ENCODE measurements at places on chromosomes 3 and 15.

- DNase-seq = no peak
These were observed 2.9 kb downstream of the USP50 start for GRCh38 chr15:50543556-50543955.

DNA sequence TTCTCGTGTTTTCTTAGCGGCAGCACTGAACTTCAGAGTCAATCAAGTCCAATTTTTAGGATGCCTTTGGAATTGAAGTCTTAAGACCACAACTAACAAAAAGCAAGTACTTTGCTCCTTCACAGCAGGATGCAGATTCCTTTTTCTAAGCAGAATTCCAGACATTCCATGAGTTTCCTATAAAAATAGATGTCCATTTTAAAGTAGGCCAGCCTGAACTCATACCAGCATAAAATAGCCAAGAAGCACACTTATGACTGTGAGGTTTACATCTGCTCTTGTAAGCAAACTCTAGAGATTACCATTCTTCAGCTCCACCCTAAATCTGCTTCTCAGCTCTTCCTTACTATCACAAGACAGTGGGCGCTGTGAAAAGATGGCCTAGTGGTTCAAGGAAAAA is 85.8 kb downstream of the THBS1 start:
- no peak for DNase-seq

DNA sequence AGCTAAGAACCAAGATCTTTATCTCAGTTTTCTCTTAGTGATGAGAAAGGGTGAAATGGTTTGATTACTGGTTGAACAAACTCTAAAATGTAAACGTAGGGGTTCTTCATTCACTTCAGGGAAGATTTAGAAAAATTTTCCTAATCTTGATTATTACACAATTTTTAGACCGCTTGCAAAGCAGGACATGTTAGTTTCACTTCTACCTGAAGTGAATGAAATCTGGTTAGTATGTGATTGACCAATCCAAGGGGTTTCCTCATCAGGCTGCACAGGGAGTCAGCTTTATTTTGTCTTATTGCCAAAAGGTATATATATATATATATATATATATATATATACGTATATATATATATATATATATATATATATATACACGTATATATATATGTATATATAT is 740.4 kb downstream of the TUSC7 start:
- no peak for DNase-seq

GRCh38 chr15:43134157-43134635 is 810 bp downstream of the TMEM62 start:
- DNase-seq = peak; percentile 47

DNA sequence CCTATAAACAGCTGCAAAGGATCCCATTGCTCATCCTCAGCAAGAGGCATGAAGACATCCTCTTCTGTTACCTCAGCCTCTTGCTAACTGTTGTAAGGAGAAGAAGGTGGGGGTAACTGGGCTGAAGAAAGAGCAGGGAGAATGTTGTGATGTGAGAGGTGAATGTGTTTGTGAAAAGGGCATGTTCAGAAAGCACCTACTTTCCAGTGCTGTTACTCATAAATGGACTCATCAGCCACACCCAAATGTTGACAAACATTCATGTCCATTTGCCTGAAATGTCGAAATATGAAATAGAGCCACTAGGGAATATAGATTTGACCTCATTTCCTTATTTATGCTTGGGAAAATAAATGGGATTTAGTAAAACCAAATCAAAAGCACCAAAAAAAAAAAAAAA is 12.6 kb downstream of the SLC24A1 start:
- no peak for DNase-seq

DNA sequence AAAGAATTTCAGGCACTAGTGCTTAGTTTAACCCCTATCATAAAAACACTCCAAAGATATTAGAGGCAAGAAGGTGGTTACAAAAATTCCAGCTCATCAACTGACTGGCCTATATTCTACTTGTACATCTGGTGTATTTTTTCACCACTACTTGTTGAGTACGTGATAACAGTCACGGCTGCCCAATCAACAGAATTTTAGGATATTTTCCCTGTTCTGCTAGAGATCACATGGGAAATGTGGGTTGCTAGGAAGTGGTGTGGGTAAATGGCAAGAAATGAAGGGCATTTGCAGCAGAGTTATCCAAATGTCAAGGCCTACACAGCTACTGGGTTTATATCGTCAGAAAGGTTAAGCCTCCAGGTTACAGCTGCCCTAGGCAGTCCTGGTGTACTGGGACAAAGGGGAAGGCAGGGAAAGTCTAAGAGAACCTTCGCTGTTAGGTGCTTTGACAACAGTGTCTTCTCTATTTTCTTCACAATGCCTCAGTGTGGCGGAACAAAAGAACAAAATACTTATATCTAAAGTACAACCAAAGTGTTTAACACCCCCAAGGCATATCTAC is 81.9 kb downstream of the FMN1 start:
- DNase-seq = no peak

- DNase-seq = no peak
These were observed 332.9 kb upstream of the TGFBR2 start for GRCh38 chr3:30273304-30274072.

GRCh38 chr15:64905119-64905831 is 6.4 kb upstream of the ANKDD1A start:
- peak; percentile 75 for DNase-seq

DNA sequence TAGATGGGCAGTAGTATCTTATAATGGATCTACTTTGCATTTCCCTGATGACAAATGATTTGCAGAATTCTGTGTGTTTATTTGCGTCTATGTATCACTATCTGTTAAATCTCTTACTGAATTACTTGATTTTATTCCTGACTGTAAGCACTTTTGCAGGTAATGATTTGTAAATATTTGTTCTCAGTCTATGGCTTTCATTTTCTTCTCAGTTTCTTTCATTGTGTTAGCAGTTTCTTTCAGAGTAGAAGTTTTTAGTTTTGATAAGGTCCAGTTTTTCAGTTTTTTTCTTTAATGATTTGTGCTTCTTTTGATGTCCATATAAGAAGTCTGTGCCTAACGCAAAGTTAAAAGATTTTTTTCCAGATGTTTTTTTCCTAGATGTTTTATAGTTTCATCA is 12.9 kb downstream of the SLC25A36 start:
- no peak for DNase-seq

GRCh38 chr15:55820043-55820442 is 77.1 kb upstream of the PRTG start:
- DNase-seq = no peak

- peak; percentile 63 for DNase-seq
These were observed 39.4 kb upstream of the LMOD3 start for GRCh38 chr3:69161587-69162307.

DNA sequence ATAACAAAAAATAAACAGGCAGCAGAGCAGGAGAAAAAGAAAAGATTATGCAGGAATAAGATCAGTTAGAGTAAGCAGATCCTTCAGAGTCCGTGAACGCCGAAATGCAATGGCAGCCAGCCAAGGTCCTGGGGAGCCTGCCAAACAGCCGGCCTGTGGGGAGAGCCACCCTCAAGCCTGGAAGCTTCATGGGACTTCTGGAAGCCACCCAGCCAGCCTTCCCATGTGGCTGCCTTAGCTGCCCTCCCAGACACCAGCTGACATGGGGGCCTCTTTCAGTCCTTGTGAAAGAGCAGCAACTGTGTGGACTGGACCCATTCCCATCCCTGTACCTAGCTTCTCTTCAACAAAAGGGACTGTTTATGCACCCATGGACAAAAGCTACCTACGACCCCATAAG is 64.9 kb upstream of the RAD18 start:
- DNase-seq = no peak

GRCh38 chr3:133674290-133674919 is 12.7 kb upstream of the TOPBP1 start:
- DNase-seq = peak; percentile 46

GRCh38 chr3:112132975-112133448 is at the start of gene GCSAM:
TSS of gene GCSAM (minus strand) at chr3:112133248. CDS start at chr3:112133120, 128 bp downstream.
- peak; percentile 88 for DNase-seq

- no peak for DNase-seq
These were observed 129.8 kb downstream of the DLG1 start for GRCh38 chr3:197168606-197169005.

- no peak for DNase-seq
These were observed 105.8 kb upstream of the RASGRP1 start for GRCh38 chr15:38670128-38671005.

GRCh38 chr3:52471371-52472238 is 16.2 kb downstream of the NISCH start:
- DNase-seq = peak; percentile 37

DNA sequence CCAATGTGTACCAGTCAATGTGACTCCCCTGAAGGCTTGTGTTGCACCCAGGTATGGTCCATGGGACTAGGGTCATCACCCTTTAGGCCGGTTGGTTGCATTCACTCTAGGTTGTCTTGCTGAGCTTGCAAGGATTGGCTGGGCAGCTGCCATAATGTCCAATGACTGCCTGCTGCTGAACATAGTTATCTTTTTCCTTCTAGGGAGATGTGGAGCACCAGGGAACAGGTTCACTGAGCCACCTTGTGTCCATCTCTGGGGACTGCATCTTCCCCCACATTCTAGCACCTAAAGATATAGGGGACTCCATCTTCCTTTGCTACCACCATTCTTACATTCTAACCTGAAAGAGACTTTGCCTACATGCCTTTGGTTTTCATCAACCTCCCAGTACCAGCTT is 580.4 kb upstream of the TBL1XR1 start:
- DNase-seq = peak; percentile 72

DNA sequence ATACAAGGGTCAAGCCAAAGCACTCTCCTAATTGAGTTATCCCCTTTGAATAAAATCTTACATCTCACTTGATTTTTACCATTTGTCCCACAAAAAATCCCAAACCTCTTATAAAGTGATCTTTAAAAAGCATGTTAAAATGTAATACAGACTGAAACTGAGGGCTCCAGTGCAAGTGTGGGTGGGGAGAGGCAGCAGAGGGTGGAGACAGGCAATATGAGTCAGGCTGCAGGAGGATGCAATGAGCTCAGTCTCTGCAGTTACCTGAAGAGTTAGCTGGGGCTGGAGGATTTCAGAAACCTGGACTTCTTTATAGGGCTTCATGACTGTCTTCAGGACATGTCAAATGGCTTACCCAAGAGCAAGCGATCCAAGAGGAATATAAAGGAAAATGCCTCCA is 14.2 kb upstream of the COLQ start:
- DNase-seq = no peak

DNA sequence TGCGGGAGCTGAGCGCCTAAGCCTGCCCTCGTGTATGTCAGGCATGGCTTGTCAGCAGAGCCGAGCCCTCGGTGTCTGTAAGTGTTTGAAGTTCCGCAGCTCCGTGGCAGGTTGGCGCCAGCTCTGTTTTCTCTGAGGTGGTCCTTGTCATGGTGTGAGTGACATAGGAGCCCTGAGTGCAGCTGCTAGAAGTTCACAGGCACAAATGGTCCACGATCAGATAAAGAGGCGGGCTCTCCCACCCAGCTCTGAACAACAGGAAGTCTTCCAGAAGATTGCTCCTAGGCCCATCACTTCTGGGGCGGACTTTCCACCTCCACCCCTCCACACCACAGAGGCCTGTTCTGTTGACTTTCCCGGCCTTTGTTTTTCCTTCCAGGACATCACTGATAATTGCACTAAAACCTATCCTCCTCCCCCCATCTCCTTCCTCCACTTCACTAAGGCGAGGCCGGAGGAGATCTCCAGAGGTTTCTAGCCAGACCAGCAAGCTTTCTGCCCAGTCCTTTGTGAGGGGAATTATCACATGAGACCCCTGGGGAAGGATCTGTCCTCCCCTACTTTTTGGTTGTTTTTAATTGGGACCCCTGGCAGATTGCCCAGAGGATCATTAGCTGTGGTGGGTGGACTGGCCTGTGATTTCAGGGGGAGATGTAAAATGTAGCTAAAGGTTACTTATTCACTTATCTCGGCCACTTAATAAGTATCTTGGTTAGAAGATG is 19.9 kb downstream of the ITPR1 start:
- DNase-seq = no peak

DNA sequence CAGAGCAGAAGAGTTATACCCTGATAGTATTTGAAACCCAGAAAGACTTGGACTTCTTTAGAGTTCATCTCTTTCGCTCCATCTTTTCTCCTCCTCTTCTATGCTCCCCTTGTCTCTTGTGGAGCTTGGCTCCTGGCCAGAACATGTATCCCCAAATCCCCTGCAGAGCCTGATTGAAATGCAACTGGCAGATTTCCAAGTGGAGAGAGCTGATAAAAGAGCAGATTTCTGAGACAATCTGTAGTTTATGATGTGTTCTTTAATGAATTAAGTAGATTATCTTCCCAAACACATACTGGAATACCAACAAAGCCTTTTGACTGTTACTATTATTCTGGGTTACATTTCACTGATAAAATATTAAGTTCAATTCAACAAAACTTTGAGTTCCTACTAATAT is 33.4 kb downstream of the UNC13C start:
- no peak for DNase-seq

GRCh38 chr3:20080956-20081554 is 40.8 kb downstream of the KAT2B start:
- DNase-seq = no peak

GRCh38 chr15:33654860-33655259 is 313.4 kb upstream of the CHRM5 start:
- DNase-seq = no peak

DNA sequence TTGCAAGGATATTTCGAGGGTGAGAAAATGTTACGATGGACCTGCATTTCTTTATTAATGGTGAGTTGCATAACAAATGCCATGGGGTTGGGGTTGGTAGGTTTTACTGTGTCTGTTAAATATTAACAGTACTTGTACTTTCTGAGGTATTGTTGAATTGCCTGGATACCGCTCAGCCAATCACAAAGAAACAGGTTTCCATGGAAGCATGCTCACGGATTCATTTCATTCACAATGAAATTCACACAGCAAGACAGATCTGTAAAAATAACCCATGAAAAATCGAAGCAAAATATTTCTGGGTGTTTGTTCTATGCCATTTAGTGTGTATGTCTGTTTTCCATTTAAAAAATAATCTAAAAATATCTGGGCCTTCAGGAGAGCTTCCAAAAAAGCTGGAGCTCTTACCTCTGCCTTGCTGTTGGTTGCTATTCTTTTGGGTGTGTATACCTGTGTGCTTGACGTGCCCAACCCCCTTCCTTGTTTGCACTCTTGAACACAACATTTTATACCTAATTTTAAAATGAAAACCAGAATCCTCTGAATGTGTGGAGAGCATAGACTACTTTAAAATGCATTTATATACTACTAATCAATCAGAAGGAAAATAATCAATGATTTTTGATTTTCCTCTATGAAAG is 479.8 kb upstream of the TBL1XR1 start:
- no peak for DNase-seq

GRCh38 chr15:47885920-47886319 is 168.6 kb downstream of the SEMA6D start:
- no peak for DNase-seq

DNA sequence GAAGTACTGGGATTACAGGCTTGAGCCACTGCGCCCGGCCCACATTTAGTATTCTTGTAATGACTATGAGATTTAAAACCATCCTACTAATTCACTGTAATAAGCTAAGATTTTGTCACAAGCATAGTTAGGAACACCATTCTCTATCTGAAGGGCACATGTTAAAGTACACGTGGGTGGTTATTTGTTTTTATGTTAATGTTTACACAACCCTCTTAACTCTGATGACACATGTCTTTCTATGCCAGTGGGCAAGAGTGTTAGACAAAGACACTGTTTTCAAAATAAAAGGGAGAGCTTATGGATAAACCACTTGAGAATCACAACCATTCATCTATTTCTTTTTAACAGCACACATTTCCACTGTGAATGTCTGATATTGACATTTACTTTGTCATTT is 537.6 kb upstream of the IL12A start:
- DNase-seq = no peak
